ENCODE measurements at places on chromosomes 12 and 14. TPM values are rescaled to one million over a fixed set of nuclear protein-coding genes. Genes with fewer than 3 reads are reported as not detected.

DNA sequence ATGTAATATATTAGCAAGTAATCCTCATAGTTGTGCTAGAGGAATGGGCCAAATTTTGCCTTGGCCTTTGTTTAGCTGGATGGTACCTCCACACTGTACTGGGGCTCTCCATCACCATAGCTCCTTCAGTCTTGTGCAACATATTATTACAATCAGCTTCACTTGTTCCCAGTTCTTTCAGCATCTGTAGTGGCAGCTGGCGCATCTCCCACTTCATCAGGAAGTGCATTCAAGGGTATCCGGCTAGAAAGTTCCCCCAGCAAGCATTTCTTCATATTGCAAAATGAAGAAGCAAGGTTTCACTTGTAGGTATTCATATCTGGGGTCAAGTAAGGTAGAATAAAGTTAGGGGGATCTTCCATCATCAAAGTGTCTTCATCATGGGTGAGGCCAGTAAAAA, 123.7 kb downstream of the IGF1 start:
- DNase-seq, result no peak

- no peak for DNase-seq
Observed at GRCh38 chr12:52669426-52669825, 10.8 kb downstream of the KRT1 start.

DNA sequence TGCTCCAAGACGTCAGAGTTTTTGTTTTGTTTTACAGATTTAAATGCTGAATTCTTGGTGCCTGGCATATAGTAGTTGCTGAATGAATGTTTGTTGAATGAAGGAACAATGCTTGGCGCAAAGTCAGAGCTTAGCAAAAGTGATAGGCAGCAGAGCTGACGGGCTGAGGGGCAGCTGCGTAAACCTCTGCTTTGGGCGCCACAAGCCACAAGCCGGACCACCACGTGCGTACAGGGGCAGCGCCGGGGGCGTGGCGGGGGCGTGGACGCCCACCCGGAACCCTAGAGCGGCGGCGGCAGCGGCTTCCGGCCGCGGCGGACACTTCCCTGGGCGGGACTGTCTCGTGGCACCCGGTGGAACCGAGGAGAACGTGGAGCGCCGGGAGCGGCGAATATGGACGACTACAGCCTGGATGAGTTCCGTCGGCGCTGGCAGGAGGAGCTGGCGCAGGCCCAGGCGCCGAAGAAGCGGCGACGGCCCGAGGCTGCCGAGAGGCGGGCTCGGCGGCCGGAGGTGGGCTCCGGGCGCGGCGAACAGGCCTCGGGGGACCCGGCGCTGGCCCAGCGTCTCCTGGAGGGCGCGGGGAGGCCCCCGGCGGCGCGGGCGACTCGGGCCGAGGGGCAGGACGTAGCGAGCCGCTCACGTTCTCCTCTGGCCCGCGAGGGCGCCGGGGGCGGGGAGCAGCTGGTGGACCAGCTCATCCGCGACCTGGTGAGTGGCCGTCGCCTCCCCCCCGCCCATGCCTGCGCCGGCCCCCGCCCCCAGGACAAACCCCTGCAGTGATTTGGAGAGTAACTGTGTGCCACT, at the start of gene FBXW8:
Gene FBXW8 (plus strand): TSS at position 306 of the 807 bp plus-strand sequence. CDS start 88 bp downstream, at position 394.
- peak; percentile 83 for DNase-seq

- no peak for DNase-seq
Observed at GRCh38 chr12:69044887-69045286, 111.9 kb upstream of the CPM start.

DNA sequence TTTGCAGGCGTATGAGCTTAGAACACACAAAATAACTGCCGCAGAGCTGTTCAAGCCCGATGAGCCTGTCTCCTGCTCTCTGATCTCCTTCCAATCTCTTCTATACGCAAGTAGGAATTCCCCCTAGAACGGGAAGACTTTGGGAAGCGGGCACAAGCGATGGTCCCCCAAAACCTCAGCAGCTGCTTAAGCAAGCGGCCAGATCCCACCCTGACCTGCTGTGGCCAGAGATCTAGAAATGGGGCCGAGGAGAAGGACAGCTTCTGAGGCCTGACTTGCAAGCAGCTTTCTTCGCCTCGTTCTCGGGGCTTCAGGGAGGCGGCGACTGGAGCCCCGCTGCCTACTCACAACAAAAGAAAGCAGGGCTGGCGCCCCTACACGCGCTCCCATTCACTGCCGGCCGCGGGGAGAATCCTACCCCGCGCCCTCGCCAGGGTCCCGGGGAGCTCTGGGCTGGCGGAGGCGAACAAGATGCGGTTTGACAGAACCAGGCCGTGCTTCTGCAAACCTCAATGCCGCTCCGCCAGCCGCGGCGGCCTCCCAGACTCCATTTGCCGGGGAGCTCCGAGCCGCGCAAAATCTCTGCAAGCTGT, 922 bp downstream of the TBX5 start:
- no peak for DNase-seq

GRCh38 chr12:116213014-116213413, 64.5 kb downstream of the MED13L start:
- DNase-seq, result no peak

DNA sequence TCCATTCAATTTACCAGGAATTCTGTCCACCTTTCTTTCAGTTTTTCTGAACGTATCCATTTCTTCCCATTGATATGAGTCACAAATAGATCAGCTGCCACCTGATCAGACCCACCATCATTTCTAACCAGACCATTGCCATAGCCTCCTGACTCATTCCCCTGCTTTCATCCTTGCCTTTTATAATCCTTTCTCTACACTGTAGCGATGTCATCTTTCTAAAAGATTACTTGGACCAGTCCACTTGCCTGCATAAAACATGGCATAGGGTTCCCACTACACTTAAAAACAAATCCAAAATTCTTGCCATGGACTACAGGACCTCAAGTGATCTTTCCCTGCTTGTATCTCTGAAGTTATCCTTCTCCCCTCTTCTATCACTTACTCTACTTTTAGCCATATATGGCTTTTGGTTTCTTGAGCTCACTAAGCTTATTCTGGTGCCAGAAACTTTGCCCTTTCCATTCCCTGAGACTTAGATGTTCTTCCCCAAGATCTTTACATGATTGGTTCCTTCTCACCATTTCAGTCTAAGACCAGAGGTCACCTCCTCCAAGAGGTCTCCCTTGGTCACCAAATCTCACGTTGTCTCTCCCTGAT, 149.5 kb upstream of the KRR1 start:
- DNase-seq, result peak; percentile 97

GRCh38 chr14:21070610-21071224, 613 bp downstream of the ARHGEF40 start:
- DNase-seq, result peak; percentile 43

DNA sequence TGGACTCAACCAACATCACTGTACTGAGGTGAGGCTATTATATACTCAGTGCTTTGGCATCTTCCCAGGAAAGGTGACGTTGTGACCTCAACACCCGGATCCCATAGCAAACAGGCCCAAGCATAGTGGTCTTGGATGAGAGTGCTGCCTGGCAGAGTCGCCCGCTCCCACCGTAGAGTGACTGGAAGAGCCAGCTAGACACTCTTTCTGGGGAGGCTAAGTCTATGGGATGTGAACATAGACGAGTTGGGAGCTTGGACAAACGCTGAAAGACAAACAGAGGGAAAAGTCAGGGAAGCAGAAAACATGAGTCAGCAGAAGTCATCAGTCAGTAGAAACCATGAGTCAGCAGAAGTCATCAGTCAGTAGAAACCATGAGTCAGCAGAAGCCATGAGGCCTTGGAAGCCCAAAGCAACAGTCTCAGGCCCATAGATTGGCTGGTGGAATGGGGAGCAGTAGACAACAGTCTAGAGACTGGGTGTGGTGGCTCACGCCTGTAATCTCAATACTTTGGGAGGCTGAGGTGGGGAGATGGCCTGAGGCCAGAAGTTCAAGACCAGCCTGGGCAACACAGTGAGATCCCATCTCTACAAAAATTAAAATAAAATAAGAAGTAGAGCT, 66.4 kb upstream of the MAP1LC3B2 start:
- DNase-seq, result peak; percentile 87

DNA sequence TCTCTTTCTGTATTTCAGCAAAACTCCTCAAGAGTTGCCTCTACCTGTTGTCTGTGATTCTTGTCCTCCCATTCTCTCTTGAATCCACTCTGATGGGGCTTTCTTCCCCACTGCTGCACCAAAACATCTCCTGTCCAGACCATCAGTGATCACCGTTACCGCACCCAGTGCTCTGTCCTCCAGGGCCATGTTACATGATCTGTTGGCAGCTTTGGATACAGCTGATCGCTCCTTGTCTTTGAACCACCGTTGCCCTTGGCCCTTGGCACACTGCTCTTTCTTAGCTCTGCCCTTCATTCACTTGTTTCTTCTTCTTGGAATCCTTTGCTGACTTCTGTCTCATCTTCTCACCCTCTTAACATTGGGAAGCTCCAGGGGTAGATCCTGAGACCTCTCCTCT, 333.7 kb upstream of the FKBP4 start:
- no peak for DNase-seq

- DNase-seq, result peak; percentile 70
Observed at GRCh38 chr12:10339053-10339840, 31.6 kb downstream of the KLRD1 start.

- no peak for DNase-seq
Observed at GRCh38 chr14:96126783-96127271, 77.8 kb upstream of the BDKRB2 start.

- no peak for DNase-seq
Observed at GRCh38 chr12:102957339-102958050, at the start of gene ASCL1. ASCL1 (plus strand) TSS chr12:102957674; CDS start chr12:102958245, 571 bp downstream.

- no peak for DNase-seq
Observed at GRCh38 chr14:99812096-99812750, 19.0 kb downstream of the EML1 start.

- DNase-seq, result no peak
Observed at GRCh38 chr12:124975276-124975675, 13.7 kb downstream of the DHX37 start.

BTBD6 gene
- total RNA-seq, result 9.3 TPM

KLRC1 gene
- not detected for total RNA-seq

PIK3C2G gene
- total RNA-seq, result not detected

KRT82 gene
- total RNA-seq, result not detected

OR4E2 gene
- total RNA-seq, result not detected

POTEM gene
- 0.10 TPM for total RNA-seq

RAPGEF3 gene
- total RNA-seq, result 4.1 TPM

SMCO3 gene
- not detected for total RNA-seq

HOXC5 gene
- total RNA-seq, result 0.70 TPM

PLEKHD1 gene
- not detected for total RNA-seq

SLC25A21 gene
- total RNA-seq, result 0.37 TPM

TDRD9 gene
- total RNA-seq, result not detected

SERPINA12 gene
- not detected for total RNA-seq
